ENCODE measurements at places on chromosomes 11 and 22.

- DNase-seq: no peak
These were observed 739 bp upstream of the C1QTNF5 start for GRCh38 chr11:119341222-119342022.

DNA sequence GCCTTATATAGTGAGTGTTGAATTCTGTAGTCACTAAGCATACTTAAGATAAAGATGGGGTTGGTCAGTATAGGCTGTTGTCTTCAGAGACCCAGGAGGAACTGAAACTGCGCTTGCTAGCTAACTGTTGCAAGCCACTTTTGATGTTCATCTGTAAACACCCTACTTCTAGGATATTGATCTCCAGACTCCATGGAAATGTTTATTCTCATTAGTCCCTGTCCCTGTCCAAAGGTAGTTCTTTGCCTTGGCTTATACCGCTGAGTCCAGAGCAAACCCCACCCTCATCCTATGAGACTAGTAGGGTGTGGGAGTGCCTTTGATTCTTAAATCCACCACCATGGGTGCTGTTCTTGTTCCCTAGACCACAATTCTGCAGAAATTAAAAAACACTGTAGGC lies 36.4 kb downstream of the DEPDC5 start:
- no peak for DNase-seq

GRCh38 chr11:128155590-128155989 lies 431.8 kb downstream of the ETS1 start:
- no peak for DNase-seq

DNA sequence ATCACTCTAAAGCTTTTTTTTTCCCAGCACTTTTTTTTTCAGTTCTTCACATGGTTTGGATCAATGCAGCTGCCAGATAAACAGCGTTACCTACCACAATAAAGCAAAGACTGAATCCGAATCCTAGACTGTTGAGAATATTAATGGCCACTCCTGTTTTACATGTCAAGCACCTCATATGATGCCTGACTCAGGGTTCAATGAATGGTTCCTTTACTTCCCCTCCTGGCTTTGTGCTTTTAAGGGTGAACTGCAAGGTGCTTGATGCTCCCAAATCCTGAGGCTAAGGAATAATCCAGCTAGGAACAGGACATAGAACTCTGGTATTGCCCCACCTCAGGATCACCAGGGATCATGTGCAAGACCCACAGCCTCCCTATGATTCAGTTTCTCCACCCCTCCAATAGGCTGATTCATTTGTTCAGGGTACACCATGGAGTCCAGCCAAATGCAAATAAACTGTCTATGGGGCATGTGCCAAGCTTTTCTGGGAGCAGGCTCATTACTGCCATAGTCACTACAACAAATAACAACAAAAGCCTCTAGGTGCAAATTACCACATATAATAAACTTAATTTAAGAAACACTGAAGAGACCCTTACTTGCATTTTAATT lies 104.3 kb downstream of the GAB2 start:
- DNase-seq: no peak

DNA sequence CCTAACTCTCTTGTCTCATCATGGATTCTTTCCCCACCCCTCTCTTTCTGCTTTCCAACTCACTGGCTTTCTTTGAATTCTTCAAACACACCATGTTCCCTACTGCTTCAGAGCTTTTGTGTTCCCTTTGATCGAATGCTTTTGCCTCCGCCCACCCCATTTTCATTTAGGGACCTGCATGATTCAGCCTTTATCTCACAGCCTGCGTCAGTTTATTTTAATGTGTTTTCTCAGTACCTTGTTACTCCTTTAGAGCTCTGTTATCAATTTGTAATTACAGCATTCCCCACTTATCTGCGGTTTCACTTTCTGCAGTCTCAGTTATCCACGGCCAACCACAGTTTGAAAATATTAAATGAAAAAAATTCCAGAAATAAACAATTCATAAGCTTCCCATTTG lies 451.3 kb downstream of the METTL15 start:
- DNase-seq: no peak

- DNase-seq: no peak
These were observed 12.8 kb downstream of the FRMD8 start for GRCh38 chr11:65399249-65399648.

GRCh38 chr11:2805388-2806056 lies 80.1 kb downstream of the CDKN1C start:
- DNase-seq: no peak

DNA sequence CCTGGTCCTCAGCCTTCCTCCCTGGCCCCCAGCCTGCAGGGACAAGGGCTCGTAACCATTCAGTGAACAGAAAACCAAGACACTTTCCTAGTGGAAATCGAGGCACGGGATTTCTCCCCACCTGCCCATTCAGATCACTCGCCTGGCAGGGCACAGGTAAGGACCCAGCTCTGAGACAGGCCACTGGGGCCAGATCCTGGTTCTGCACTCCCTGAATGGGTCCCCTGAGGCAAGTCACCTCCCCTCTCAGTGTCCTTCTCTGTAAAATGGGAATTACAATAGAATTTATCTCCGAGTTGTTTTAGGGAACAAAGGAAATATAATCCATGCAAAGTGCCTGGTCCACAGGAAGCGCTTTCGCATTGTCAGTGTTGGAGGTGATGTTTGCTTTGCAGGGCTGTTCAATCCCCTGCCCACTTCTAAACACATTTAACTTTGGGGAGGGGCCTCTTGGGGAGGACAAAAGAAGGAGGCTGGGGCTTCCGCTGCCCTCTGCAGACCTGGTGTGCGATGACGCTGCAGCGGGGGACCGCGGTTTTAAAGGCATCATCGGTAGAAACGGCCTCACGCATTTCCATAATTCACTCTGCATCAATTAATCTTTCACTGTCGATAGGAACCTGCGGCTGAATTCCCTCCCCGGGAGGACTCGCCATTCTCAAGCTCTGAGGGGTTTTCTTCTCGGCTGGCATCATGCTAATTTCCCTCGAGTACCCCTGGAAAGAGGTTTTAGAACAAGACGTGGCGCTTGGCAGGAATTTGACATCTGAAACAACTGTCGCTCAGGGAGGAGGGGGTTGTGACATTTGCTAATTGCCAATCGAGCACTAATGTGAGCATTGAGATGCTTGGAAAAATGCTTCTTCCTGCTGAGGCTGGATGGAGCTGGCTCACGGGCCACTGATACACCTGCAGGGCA lies 70.4 kb upstream of the FGF3 start:
- no peak for DNase-seq

GRCh38 chr11:94975599-94975998 lies 2.1 kb downstream of the KDM4D start:
- DNase-seq: no peak

GRCh38 chr11:101848262-101848661 lies 66.5 kb upstream of the CEP126 start:
- DNase-seq: no peak

DNA sequence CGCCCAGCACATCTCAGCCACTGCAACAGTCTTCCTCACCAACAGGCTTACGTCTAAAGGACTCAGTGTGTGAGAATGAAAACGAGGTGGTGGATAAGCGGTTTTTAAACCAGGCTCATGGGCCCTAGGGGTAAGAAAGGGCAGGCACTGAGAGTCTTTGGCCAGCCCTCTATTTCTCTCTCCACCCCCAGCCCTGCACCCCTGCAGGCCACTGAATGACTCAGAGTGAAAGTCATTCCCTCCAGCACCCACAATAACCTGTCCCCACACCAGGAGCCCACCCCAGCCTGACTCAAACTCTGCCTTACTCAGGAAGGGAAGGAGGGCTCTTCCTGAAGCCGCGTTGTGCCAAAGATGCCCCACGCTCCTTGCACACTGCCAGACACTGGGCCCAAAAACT lies 72.0 kb downstream of the LARGE1 start:
- DNase-seq: no peak

- DNase-seq: no peak
These were observed 37.4 kb upstream of the ASPHD2 start for GRCh38 chr22:26391623-26392022.

GRCh38 chr11:125224391-125225021 lies 60.0 kb downstream of the PKNOX2 start:
- DNase-seq: no peak

- DNase-seq: no peak
These were observed 286.6 kb downstream of the BRD1 start for GRCh38 chr22:49540913-49541692.

DNA sequence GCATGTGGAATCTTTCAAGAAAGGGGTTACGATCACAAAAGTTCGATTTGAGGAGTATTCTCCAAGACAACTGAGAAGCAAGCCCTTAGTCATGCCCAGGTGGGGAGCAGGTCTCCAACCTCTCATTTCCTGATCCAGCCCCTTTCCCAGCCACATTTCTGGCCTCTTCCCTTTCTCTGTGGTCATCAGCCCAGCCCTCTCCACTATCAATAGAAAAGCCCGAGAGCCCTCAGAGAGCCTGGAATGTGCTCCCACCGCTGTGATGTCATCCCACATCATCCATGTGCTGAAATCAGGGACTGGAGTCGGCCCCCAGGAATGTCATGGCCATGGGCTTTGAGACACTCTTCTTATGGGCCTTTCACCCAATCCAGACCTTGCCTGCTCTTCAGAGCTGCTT lies 62.6 kb downstream of the KCNJ1 start:
- no peak for DNase-seq

DNA sequence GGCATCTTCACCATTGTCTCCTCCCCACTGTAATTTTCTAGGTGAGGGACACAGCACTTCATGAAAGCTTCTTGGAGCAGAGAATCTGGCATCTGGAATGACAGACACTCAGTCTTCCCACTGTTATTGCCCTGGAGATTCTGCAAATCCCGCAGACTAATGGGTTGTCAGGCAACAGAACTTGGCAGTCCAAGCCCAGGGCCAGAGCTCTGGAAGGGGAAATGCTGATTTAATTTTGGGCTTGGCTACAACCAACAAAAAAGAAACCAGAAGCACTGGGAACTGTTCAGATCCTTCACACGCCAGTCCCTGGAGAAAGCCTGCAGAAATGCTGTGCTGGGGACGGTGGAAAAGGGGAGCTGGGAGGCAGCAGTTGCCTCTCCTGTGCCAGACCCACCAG lies 71.5 kb upstream of the BID start:
- no peak for DNase-seq

GRCh38 chr22:50257041-50257440 lies 4.4 kb downstream of the MAPK12 start:
- DNase-seq: no peak

GRCh38 chr22:39151329-39151975 lies 1.0 kb downstream of the CBX7 start:
- no peak for DNase-seq

DNA sequence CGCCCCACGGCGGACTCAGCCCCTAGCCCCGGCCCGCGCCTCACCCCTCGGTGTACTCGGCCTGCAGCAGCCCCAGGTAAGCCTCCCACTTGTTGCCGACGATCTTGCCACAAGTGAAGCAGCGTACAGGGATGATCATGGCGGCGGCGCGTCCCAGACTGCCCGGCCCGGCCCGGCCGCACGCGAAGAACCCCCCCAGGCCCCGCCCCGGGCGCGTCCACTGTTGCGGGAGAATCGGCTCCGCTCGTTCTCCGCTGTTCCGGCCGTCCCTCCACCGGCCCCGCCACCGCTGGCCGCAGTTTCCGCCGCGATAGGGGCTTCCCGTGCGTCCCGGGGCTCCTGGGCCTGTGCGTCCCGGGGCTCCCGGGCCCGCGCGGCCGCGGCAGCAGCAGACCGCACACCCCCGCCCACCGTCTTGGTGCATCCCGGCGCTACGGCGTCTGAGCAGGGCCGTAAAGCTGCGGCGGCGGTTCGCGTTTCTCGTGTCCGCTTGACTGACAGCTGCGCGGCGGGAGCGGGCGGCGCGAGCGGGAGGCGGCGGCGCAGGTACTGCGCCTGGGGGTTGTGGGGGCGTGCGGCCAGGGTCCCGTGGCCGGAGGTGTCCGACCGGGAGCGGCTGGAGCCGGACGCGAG lies at the start of the genes POLR2L and TSPAN4:
Gene POLR2L (minus strand): TSS at position 160 of the 633 bp plus-strand sequence. CDS start 21 bp downstream, at position 139.
Gene TSPAN4 (plus strand): TSS at position 483 of the 633 bp plus-strand sequence. CDS start 7,453 bp downstream, outside the sequence.
- DNase-seq: peak; percentile 73

- DNase-seq: no peak
These were observed 8.6 kb upstream of the ARAP1 start for GRCh38 chr11:72760539-72761405.

DNA sequence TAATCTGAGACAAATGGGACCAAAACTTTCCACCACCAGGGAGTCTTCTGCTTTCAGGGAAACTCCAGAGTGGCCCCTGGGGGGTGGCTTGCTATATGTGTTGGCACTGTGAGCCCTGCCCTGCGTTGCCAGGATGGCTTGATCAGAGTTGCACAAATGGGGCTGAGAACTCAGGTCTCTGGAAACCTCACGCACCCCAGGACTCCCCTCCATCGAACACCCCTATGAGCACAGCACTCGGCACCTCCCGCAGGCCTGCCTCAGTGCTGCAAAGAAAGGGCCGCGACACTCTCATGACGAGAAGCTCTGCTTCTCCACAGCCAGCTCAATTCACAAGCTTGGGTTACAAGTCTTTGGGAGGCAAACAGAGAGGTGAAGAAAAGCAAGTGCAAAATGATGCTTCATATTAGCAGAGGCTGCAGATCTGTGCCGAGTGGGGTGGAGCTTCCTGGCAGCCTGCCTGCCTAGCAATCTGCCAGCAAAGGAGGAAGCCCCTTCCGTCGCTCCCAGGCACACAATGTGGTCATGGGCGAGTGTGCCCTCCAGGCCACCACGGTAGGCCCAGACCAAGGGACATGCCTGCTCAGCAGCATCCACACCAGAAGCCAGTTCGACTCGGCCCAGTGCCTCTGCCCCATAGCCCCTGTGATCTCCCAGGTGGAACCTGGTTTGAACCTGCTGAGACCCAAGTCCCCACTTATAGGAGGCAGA lies 55.7 kb downstream of the MYH9 start:
- DNase-seq: no peak

DNA sequence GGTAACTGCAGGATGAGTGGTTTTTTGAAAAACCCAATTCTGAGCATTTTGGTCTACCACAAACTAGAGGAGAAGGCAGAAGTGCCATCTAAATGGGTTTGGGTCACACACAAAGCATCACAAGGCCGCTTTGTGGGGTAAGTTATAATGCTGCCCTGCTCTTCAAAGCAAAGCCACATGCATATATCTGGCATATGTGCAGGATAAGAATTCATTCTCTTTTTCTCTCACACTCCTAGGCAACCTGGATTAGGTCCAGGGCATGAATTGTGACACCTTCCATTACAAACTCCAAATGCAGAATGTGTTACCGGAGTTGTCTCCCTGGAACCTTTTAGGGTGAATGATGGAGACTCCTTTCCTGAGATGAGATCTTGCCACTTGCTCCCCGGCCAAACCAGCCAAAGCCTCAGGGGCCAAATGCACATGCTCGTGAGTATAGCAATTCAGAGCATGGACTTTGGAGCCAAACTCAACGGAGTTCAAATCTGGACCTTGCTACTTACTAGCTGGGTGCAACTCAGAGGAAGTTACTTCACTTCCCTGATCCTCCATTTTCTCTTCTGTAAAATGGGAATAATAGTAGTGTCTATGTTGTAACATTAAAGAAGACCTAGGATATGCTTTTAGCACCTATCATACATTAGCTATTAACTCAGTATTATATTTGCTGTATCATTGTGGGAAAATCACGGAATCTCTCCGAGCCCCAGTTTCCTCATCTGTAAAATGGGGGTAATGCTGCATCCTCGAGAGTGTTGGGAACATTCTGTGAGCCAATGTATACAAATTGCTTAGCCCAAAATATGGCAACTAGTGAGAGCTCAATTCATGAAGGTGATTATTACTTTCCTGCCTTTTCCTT lies 96.6 kb downstream of the COMMD9 start:
- no peak for DNase-seq
